Transverse colon (tissue), 4 donors: ENCODE measurements at places on chromosomes 6 and 20. TPM values are rescaled to one million over a fixed set of nuclear protein-coding genes. Genes with fewer than 3 reads are reported as not detected.

DNA sequence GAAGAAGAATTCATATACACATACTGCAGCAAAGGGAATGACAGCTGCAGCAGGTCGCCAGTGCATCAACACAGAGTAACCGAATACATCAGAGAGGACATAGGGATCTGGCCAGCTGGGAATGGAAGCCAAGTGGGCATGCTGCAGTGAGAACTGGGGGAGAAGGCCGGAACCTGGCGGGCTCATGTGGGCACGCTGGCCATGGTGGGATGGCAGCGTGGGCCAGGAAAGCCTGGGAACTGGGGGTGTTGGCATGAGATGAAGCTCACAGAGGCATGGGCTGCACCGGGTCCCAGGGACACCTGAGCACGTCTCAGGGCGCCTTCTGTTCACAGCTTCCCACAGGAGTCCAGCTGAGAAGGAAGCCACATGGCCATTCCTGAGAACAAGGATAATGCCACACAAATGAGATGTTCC is 139.5 kb upstream of the AGPAT4 start:
- DNase-seq: no peak

DNA sequence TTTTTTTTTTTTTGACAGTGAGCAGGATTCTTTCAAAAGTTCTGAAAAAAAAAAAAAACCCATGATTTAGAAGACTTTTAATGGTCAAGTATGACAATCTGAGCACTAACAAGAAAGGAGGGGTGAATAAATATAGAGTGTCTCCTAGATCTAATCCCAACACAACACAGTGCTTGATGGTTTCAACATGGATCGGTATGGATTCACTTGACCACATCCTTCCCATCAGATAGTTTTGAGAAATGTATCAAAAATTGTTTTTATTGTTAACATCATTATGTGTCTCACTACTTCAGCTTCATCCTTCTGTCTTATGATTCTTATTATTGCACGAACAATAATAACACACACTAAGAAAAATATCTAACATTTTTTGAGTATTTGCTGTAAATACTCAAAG is 21.0 kb downstream of the KIF13A start:
- DNase-seq: no peak

DNA sequence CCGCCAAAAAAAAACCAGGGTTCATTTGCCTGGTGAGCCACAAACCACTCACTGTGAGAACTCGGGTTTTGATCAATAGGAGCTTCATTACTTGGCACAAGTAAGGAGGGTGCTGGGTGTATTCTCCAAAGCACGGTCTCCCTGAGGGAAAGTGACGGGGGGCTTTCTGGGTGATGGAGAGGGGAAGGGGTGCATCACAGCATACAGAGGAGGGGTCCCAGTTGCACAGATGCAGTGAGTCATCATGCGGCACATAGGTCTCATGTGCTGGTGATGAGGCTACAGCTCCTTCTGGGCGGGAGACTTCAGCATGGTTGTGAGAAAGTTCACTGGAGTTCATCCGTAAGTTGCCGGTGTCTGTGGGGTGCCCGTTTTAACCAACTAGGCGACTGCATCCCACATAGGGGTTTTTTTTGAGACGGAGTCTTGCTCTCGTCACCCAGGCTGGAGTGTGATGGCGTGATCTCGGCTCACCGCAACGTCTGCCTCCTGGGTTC is 36.2 kb downstream of the SUN5 start:
- no peak for DNase-seq

DNA sequence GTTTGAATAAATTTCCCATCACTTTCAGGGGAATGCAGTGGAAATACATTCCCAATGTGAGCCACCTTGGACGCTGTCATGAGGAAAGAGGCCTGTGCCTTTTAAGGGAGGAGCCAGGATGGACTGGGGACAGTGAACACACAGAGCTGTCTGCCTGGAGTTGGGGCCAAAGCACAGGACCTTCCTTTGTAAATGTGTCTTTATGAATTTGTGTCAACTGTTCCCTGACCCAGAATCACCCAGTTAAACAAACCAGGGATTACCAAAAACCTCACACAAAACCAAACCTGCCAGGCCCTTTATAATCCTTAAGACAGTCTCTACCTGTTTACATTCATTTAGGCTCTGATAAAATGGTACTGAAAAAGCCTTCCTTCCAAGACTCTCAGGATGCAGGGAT is 513.7 kb downstream of the MAFB start:
- DNase-seq: no peak

DNA sequence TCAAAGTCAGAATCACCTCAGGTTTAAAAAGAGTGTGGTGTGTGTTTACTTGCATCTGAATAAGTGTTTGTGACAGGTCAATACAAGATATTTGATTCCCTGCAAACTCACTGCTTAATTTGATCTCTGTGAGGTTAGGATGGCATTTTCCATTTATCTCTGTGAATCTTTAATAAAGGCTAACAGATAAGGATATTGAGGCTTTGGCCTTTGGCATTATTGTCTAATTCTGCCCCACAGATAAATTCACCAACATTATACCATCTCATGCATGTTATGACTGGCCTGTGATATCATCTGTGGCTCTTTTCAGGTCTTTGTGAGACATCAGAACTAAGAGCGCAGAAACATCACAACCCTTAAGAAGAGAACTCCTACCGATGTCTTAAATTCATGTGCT is 84.7 kb downstream of the TRMT6 start:
- no peak for DNase-seq

The PCSK2 gene
- 1.4 TPM for total RNA-seq

DNA sequence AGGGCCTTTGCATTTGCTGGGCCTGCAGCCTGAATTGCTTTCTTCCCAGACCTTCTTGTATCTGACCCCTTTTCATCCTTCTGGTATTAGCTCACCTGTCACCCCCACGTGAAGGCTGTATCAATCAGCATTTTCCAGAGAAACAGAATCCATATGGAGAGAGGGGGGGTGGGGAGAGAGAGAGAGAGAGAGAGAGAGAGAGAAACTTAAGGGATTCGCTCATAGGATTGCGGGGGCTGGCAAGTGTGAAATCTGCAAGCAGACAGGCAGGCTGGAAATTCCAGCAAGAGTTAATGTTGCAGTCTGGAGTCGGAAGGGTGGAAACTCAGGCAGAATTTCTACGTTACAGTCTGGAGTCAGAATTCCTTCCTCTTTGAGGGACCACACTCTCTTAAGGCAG is 410.7 kb upstream of the SULF2 start:
- no peak for DNase-seq

GRCh38 chr6:50847890-50848594 is 29.4 kb downstream of the TFAP2B start:
- no peak for DNase-seq

The SLC22A3 gene
- 12.0 TPM for total RNA-seq

The C20orf141 gene
- not detected for total RNA-seq

The HMGCLL1 gene
- not detected for total RNA-seq

The MKKS gene
- 21.7 TPM for total RNA-seq

GRCh38 chr6:33277663-33278391 is 904 bp downstream of the B3GALT4 start:
- DNase-seq: peak; percentile 37

DNA sequence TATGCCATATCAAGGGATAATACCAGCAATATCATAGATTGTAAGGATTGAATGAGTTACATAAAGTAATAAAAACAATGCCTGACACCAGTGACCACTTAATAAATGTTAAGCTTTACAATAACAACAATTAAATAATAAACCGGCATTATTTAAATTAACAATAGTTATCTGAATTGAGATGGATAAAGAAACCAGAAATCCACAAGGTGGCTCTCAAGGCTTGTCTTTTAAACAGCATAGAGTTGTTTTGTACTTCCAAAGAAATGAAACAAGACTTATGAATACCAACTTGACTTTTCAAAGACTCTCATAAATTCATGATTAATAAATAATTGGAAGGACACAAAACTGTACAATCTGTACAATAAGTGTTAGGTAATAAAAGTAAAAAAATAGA is 203.1 kb downstream of the ASCC3 start:
- DNase-seq: no peak

The BTNL2 gene
- not detected for total RNA-seq

The PLCG1 gene
- 377 TPM for total RNA-seq

DNA sequence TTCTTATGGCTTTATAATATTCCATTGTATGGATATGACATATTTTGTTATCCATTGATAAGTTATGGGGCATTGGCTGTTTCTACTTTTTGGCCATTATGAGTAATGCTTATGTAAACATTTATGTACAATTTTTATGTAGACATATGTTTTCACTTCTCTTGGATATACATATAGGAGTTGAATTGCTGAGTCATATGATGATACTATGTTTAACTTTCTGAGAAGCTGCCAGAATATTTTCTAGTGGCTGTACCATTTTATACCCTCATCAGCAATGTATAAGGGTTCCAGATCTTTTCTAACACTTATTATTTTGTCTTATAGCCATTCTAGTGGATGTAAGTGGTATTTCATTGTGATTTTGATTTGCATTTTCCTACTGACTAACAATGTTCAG is 23.1 kb downstream of the OTOR start:
- no peak for DNase-seq

GRCh38 chr20:19819149-19819548 is 61.1 kb downstream of the RIN2 start:
- no peak for DNase-seq

GRCh38 chr6:111487661-111488060 is 4.6 kb upstream of the REV3L start:
- DNase-seq: no peak

DNA sequence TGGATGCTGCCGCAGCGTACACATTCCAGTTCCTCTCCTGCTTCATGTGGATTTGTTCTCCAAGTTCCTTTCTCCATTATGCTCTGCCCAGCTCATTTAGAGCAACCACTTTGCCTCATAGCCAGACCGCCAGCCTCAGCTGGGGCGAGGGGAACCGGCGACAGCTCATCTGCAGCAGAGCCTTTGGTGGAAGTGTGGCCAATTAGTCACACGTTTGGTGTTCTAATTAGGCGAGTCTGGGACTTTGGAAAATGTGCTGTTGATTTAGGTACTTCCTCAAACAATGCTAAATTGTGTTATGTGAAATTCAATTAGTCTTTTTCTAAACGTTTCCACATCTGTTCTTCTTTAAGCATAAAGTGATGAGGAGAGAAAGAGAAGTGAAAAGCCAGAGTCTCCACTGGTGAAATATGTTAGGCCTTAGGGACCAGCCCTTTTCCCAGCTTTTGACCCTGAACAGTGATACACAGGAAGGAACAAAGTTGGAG is 217.9 kb downstream of the TBX18 start:
- no peak for DNase-seq

GRCh38 chr20:59678288-59678687 is 73.9 kb downstream of the PHACTR3 start:
- no peak for DNase-seq
